IPS DF 19.7 (cell line): ENCODE measurements at places on chromosomes 2 and 18.

DNA sequence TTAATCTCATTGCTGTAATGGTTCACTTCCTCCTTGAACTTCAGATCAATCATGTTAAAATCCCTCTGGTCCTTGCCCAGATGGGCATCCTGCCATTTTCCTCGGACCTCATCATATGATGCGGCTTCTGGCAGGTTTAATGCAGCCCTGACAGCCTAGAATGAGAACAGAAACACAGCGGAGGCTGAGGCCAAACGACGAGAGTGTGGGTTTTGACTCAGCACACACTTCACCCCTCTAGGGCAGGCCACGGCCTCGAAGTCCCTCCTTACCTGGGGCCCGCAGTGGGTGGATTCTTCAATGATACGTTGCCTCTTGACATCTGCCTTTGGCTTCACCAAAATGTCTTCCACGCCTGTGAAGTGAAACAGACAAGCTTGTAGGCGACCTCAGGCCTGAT is 56.8 kb downstream of the POLR1A start:
- no peak for DNase-seq

GRCh38 chr2:217512259-217512658 is 490.5 kb downstream of the TNS1 start:
- DNase-seq: no peak

GRCh38 chr2:231387904-231388724 is 7.4 kb upstream of the B3GNT7 start:
- DNase-seq: no peak

- no peak for DNase-seq
Measured at GRCh38 chr2:223501641-223502040, 100.5 kb downstream of the SCG2 start.

- DNase-seq: no peak
Measured at GRCh38 chr2:121904656-121905055, 149.2 kb downstream of the TSN start.

DNA sequence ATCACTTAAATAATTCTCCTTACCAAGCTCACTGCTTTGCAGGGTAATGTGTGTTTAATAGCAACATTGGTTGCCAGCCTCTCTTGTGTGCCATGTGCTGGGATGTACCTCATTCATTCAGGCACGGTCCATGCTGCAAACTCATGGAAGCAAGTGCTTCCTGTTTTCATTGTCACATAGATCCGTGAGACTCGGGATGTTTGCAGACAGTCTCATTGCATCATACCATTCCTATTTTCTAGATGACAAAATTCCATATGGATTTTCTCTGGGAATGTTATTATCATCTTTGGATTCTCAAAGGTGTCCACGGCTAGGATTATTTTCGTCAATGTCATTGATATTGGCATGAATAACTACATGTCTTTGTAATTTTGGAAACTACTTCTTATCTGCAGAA is 60.0 kb upstream of the HDAC4 start:
- no peak for DNase-seq

GRCh38 chr2:240368781-240369331 is 66.6 kb upstream of the GPC1 start:
- DNase-seq: no peak

GRCh38 chr2:156517419-156517818 is 81.2 kb downstream of the GPD2 start:
- DNase-seq: no peak

DNA sequence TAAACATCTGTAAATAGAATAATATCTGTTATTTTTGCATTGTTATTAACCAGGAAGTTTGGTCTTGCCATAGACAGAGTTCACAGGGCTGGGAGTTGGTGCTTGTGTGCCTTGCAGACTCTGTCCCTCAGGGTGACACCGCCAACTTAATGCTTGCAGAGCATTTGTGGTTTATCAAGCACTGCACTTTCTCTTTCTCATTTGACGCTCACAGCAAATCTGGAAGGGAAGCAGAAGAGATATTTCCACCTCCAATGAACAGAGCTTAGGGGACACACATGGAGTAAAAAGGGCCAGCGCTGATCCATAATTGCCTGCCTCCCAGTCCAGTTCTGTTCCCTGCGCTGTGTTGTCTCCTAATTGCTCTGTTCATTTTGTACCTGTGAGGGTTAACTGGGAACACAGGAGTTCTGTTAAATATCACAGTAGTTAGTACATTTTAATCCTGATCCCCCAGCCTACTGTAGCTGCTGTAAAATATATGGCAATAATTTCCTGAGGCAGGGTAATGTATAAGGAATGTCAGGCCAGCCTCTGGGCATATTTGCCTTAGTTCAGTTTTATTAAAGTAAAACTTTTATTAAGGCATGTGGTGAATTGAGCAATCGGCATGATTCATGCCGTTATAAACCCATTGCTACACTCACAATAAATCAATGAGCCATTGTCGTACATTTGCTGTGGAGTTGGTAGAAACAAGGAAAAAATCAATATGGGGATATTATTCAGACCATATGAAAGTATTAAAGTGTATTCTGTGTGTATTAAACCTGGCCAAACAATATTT is 182.5 kb upstream of the OSR1 start:
- DNase-seq: no peak

GRCh38 chr2:174486563-174487107 is at the start of gene GPR155:
GPR155 (minus strand) TSS chr2:174487029; CDS start chr2:174481956, 5,073 bp downstream.
- DNase-seq: no peak

DNA sequence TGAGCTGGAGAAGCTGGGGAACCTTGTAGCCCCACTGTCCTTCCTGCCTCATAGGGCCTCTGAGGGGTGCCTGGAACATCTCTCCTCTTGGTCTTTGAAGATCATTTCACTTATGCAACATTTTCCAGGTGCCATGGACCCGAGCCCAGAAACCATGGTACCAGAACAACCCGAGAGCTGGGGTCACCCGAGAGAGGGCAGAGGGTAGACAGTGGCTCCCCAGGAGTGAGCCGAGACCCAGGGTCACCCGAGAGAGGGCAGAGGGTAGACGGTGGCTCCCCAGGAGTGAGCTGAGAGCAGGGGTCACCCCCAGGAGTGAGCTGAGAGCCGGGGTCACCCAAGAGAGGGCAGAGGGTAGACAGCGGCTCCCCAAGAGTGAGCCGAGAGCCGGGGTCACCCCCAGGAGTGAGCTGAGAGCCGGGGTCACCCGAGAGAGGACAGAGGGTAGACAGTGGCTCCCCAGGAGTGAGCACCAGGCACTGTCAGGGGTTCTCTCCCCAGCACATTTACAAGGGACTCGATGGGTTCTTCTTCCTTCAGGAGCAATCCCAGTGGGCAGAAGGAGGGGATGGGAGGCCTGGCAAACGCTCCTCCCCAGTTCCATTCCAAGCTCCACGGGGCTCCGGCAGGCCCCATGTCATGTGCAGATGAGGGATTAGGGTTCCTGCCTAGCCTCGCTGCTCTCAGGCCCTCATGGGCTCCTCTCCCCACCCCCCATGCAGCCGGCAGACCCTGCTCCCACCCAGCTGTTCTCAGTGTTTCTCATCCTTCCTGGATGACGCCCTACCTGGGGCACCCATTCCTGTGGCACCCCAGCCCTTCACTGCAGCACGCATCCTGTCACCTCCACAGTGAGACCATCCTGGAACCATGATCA is 163.5 kb downstream of the RTP5 start:
- no peak for DNase-seq

- DNase-seq: no peak
Measured at GRCh38 chr18:59659508-59660170, 37.6 kb downstream of the CCBE1 start.

DNA sequence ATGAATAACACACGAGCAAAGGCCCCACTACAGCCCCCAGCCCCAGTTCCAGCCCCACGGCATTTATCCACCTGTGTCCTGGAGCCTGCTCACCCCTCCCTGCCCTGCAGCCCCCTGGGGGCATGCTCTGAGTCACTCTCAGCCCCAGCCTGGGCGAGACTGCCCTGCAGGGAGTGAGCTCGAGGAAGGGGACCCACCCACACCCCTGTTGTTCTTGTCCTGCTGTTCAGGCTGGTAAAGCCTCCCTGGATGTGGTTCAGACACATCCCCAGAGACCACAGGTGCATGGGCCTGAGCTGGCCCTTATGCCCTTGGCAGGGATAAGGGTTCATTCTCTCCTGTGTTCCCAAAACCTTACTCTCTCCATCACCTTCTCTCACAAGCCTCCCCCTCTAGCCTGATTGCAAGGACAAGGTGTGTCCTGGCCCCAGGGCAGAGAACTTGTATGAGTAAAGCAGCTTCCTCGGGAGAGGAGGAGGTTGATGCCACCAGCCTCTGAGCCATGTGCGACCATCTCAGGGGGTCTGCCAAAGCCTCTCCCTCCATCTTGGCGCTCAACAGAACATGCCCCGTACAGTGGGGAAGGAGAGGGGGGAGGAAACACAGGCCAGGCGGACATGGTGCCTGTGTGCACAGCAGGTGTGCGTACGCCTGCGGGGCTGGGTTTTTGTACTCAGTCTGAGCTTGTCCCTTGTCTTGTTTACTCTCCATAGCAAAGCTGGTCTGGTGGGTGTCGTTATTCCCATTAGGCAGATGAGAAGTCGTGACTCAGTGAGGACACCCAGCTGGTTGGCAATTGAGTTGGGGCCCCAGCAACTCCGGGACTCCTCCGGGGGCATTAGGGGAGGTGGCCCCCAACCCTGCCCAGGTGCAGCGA is 64.4 kb downstream of the CIB4 start:
- DNase-seq: no peak

DNA sequence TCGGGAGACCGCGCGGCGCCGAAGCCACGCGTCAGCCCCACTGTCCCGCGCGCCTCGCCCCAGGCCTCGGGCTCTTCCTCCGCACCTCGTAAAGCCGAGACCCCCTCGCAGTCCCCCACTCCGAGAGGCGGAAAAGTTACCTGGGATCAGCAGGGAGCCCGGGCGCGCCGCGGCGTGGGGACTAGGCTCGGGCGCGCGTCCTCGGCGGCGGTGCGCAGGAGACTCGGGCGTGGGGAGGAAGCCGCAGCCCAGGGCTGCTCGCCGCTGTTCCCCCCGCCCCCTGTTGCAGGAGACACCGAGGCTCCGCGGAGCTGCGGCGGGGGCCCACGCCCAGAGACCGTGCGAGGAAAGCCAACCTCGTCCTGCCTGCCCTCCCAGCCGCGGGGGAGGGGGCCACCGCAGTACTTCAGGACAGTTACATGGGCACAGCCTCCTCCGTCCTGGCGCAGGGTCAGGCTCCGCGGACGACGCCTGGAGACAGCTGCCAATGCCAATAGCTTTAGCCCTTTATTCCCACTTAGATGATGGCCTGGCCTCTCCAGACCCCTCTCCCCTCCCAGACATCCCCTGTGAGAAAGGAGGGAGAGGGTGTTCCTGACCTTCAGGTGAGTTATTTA is at the start of gene EPB41L3:
Gene EPB41L3 (minus strand): TSS at position 225 of the 617 bp plus-strand sequence. CDS start 54,814 bp downstream, outside the sequence.
- DNase-seq: no peak

GRCh38 chr2:119678021-119678656 is 862 bp upstream of the TMEM177 start:
- no peak for DNase-seq

DNA sequence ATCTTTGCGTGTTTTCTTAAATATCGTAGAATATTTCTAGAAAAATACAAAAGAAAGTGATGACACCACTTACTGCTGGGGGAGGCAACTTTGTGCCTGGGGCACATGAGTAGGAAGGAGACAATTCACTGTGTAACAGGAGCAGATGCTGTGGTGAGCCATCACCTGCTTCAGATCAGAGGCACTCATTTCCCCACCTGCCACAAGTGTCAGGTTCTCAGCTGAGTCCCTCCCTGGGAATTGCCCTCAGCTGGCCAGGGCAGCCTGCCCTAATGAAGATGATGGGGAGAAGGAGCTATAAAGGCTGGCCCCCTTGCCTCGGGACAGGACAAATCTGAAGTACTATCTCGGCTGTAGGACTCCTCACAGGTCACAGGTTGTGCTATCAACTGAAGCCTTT is 322.8 kb downstream of the STK39 start:
- DNase-seq: no peak

DNA sequence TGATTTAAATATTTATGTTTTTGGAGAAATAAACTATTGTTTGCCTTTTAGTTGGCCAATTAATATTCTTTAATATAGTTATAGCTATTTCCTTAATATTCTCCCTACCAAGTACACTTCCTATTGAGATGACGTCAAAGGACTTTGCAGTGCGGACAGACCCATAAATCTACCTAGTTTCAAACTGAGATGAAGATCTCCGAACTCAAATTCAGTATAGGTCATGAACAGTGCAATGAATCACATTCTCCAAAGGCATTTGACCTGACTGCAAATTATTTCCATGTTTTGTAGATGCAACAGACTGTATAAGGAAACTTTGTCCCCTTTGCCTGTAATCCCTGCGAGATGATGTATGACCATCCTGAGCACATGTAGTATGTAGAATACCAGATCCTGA is 342.6 kb upstream of the FIGN start:
- no peak for DNase-seq

- DNase-seq: no peak
Measured at GRCh38 chr18:5417342-5417741, 121.8 kb upstream of the ZBTB14 start.

GRCh38 chr2:46364797-46365457 is 67.7 kb downstream of the EPAS1 start:
- no peak for DNase-seq

DNA sequence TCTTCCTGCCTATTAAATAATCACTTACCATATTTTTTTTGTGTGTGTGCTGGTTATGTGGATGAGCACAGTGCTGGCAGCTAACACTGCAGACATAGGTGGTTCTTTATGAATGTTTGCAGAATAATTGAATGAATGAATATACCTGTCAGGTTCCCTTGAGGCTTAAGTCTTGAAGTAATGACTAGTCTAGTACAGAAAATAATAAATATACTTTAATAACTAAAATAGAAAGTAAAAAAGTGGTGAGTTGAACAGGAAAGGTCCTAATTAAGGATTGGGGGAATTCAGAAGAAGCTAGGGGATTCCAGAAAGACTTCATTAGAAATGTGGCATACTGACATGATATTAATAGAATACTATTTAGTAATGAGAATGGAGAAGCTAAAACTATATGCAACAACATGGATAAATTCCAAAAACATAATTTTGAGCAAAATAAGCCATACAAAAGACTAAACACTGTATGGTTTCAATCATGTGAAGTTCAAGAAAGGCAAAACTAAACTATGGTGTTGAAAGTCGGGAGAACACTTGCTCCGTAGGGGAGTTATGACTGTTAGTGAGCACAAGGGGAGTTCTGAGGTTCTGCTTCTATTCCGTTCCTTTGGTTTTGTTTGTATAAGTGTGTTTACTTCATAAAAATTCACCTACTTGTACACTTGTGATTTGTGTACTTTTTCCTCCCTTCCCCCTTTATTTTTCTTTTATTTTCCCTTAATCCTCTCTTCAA is 464.6 kb downstream of the MTX2 start:
- DNase-seq: no peak

DNA sequence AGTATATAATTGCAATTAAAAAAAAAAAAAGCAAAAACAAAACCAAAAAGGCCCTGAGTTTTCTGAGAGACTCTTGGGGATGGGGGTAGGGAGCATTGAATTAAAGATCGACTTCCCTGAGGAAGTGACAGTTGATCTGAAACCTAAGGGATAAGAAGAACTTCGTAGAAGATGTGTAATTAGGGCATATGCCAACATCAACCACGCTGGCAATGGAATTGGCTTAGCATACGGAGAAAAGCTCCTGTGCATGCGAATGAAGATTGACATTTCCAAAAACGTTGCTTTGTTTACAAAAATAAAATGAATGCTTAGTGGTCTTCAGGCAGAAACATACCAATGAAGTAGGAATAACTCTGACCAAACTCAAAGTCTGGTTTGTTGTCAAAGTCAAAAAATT is 307.6 kb upstream of the ZNF521 start:
- no peak for DNase-seq
